ENCODE measurements at places on chromosomes 7 and 10.

GRCh38 chr7:104845557-104845956 is 168.4 kb upstream of the KMT2E start:
- peaks cover 28% of the 10 kb centered on the region for H3K27me3 ChIP-seq
- DNase-seq = no peak
- peaks cover 3% of the 10 kb centered on the region for H3K4me1 ChIP-seq

GRCh38 chr7:158458716-158459282 is 128.8 kb downstream of the PTPRN2 start:
- DNase-seq = no peak
- no peaks in the 10 kb centered on the region for H3K36me3 ChIP-seq
- H3K27me3 ChIP-seq = no peaks in the 10 kb centered on the region
- H3K4me3 ChIP-seq = no peak overlapping the region
- no peak overlapping the region for H3K27ac ChIP-seq

DNA sequence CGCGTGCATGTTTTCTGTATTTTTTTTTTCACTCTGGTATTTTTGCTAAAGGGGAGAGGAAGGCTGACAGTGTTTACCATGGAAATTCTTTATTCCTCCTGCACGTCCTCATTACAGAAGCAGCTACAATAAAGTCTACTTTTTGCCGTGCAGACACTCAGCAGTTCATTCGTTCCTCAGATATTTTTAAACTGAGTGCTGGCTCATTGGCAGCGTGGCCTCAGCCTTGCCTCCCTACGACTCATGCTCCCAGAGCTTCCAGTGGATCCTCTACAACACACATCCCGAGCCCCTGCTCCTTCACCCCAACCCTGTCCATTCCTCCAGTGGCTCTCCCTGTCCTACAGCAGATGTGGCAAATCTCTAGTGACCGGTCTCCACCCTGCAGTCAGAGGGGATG is 239.2 kb upstream of the ZMIZ1 start:
- no peak for DNase-seq
- H3K36me3 ChIP-seq = no peaks in the 10 kb centered on the region

GRCh38 chr7:69808391-69808790 is 210.1 kb downstream of the AUTS2 start:
- no peaks in the 10 kb centered on the region for H3K36me3 ChIP-seq
- no peak overlapping the region for H3K4me3 ChIP-seq
- no peaks in the 10 kb centered on the region for H3K27me3 ChIP-seq
- peaks cover 7% of the 10 kb centered on the region for H3K4me1 ChIP-seq
- DNase-seq = no peak

DNA sequence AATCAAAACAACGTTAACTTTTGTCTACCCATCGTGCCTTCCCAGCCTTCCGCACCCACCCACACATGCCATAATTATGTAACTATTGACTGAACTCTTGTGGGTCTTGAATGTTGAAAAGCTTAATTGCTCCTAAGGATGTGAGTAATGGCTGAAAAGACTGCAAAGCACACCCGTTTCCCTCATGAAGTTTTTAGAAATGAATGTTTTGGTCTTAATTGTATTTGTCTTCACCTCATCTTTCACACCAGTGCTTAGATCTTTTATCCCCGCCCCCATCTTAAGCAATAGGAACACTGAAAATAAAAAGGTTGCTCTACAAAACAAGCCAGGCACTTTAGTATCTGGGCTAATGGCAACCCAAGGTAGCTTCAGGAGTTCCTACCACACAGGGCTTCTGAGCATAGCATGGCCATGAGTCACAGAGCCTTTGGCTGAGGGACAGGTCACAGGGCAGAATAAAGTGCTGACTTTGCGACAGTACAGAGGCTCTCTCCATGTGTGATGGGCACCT is 690.5 kb downstream of the PARD3 start:
- no peak overlapping the region for H3K4me3 ChIP-seq
- H3K27me3 ChIP-seq = no peaks in the 10 kb centered on the region
- no peaks in the 10 kb centered on the region for H3K36me3 ChIP-seq

DNA sequence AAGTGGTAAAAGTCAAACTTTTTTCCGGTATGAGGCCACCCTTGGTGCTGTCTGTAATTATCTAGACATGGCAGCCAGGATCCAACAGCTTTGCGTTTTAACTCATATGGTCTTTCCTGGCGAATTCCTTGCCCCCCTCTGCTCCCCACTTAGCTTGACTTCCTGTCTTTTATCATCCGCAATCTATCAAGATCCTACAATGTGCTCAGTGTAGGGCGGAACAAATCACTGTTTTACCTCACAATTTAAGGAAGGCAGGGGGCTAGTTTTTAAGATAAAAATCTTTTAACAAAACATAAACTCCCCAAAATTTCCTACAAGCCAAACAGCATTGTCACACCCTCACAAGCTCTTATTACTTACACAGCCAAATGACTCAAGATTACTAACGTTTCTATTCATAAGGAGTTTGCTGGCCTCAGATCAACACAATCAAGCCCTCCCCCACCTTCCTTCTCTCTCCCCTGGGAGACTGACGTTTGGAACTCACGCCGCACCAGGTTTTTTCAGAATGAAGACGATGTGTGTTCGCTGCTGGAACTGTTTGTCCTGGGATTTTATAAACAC is 1.3 kb upstream of the CDK14 start:
- peaks cover 59% of the 10 kb centered on the region for H3K27me3 ChIP-seq
- DNase-seq = no peak
- H3K27ac ChIP-seq = no peak overlapping the region

DNA sequence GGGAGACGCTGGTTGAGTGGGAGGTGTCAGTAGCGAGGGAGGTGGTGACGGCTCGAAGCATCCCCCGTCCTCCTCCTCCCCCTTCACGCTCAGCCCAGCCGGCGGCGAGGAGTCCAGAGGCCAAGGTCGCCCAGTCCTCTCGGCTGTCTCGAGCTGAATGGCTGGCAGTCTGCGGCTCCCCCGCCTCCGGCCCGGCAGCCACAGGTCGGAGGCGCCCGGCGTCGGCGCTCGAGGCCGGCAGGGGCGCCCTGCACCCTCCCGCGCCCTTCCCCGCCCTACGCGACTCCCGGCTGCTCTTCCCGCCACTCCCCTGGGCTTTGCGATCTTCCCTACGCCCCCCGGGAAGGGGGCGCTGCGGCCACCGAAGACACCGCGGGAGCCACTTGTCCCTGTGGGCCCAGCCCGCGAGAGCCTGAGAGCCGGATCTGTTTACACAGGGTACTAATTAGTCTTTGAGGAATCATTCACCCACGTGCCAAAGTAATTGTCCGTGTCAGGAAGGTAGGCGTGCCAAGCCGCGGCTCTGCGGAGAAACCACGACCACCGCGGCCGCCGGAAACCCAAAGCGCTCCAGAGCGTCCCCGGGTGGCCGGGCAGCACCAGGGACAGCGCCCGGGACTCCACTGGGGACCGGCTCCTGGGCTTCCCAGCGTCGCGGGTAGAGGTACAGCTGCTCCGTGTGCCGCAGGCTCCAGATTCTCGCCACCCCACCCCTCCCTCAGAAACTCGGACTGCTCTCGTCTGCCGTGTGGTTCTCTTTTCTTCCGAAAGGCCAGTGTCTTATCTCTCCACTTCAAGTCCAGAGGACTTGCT is at the start of gene NXPH1:
NXPH1 (plus strand) TSS at position 133 of the 813 bp plus-strand sequence.
- no peak for DNase-seq
- H3K4me1 ChIP-seq = peaks cover 17% of the 10 kb centered on the region
- H3K27me3 ChIP-seq = peaks cover 74% of the 10 kb centered on the region
- H3K27ac ChIP-seq = no peak within 1 kb of the TSS

Data from activated naive CD8-positive, alpha-beta T cell treated with anti-CD3 and anti-CD28 coated beads for 36 hours (primary cell).